ENCODE measurements at places on chromosomes 3 and 15.

DNA sequence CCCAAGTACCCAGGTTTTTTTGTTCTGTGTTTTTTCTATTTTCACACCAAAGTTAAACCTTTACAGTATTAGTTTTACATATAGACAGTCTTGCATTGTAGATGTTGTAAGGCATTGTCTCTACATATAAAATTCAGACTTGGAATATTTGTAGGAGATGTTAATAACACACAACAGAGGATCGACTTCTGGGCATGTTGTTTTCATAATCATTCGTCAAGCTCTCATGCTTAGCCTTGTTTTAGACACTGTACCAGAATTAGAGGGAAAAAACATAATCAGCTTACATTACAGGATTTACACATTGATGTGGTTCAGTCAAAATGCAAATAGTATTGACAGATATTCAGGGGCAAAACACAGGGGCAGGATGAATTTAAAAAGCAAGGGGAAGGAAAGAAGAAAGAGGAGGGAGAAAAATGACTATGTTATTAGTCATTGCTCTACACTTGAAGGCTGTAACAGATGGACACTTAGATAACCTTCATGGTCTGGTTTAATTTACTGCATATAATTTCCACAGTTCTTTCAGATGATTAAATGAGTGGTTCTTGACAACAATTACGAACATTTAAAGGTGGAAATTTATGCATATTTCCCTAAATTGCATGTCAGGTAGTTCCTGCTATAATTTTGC, 7.5 kb downstream of the CMSS1 start:
- no peak for DNase-seq

DNA sequence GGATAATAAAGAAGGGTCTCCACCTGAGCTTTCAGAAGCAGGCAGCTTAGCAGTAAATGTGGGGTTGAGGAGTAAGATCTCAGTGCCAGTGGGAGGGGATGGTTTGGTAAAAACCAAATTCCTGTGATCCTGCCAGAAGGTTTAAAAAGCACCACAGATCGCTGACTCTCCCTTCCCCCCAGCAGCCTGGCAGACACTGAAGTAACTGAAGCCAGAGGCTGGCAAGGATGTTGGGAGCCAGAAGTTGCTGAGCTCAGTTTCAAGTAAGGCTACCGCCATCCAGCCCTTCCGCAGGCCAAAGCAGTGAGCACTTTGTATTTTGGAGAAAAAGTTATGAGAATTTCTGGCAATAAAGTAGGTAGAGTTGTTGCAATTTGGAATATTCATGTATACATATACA, 246.4 kb downstream of the ZNF621 start:
- peak; percentile 12 for DNase-seq

GRCh38 chr3:170426240-170426797, 7.7 kb downstream of the CLDN11 start:
- no peak for DNase-seq

GRCh38 chr3:25080461-25080860, 347.6 kb upstream of the RARB start:
- DNase-seq: no peak

DNA sequence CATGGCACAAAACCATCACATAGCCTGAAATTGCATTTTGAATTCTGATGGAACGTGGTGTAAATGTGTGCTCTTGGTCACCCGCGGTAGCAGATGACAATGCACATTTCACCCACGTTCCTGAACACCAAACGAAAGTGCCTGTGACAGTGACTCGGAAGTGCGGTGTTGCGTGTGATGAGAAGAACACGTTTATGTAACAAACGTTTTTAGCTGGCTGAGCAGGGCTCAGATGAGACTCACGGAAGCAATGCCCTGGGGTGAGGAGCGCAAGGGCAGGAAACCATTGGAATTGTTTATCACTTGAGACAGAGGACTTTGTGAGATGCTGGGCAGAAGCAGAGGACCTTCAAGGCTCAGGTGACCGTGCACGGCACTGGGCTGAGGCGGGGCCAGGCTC, 449.2 kb upstream of the CFAP20DC start:
- no peak for DNase-seq

DNA sequence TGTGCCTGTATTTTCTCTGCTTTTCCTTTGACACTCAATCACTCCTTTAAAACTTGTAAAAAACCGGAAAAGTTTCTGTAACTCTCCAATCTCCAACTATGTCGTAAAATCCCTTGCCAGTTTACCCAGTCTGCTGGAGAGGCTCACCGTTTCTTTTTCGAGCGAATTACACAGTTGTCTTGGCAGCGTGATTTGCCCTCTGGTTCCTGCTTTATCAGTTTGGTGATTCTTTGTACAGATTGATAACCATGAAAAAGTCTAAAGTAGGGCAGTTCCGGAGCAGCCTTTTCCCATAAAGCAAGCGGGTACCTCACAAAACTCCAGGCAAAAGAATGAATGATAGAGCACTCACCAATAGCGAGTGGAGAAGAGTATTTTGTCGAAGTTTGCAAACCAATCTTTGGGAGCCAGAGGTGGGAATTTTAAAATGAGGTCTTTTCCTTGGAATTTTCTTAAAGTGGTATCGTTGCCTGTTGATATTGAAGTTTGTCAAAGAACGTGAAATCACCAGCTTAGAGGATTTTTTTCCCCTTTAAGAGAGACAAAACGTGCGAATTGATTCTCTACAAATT, at the start of gene TTC23:
Gene TTC23, minus strand, starts transcription at position 312 of the 572 bp plus-strand sequence. CDS start 20,869 bp downstream, outside the sequence.
- DNase-seq: no peak

DNA sequence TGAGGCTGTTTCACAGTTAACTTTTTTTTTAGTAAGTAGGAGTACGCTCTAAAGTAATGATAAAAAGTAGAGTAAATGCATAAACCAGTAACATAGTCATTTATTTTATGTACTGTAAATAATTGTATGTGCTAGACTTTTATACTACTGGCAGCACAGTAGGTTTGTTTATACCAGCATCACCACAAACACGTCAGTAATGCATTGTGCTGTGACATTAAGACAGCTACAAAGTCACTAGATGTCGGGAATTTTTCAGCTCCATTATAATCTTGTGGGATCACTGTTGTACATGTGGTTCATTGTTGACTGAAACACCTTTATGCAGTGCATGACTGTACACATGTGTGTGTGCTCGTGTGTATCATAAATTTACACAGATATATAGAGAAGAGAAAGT, 618.0 kb upstream of the ADAMTS9 start:
- no peak for DNase-seq

GRCh38 chr3:157838457-157838856, 267.8 kb downstream of the SHOX2 start:
- no peak for DNase-seq

- DNase-seq: no peak
Measured at GRCh38 chr3:8170971-8171508, 330.6 kb upstream of the LMCD1 start.

- DNase-seq: no peak
Measured at GRCh38 chr15:73889053-73889761, 15.8 kb downstream of the TBC1D21 start.

GRCh38 chr3:101061312-101061711, 68.1 kb upstream of the ABI3BP start:
- no peak for DNase-seq

DNA sequence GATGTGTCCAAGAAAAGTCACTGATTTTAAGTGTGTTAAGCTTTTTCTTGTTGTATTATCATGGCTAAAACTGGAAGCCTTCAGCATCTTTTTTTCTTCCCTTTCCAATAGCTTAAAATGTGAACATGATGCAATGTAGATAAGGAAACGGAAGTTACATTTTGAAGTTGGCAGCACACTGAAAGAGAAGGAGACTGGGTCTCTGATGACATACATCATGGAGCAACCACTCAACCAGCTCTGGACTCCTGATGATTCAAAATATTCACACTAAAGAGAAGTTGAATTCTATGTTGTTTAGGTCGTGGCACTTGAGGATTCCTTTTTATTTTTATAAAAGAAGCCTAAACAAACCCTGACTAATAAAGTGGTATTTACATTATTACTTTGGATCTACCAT, 488.3 kb upstream of the ALCAM start:
- no peak for DNase-seq

DNA sequence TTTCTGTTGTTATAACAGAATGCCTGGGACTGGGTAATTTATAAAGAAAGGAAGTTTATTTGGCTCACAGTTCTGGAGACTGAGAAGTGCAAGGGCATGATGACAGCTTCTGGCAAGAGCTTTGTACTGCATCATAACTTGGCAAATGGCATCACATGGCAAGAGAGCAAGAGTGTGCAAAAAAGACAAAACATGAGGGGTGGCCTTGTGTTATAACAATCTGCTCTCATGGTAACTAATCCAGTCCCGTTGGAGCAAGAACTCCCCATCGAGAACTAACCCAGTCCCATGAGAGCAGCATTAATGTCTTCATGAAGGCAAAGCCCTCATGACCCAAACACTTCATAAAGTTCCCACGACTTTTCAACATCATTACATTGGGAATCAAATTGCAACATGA, 23.2 kb downstream of the SCN11A start:
- DNase-seq: no peak

GRCh38 chr15:65630760-65631159, 9.0 kb downstream of the SLC24A1 start:
- DNase-seq: no peak

GRCh38 chr15:87477737-87478686, 778.5 kb downstream of the NTRK3 start:
- no peak for DNase-seq

DNA sequence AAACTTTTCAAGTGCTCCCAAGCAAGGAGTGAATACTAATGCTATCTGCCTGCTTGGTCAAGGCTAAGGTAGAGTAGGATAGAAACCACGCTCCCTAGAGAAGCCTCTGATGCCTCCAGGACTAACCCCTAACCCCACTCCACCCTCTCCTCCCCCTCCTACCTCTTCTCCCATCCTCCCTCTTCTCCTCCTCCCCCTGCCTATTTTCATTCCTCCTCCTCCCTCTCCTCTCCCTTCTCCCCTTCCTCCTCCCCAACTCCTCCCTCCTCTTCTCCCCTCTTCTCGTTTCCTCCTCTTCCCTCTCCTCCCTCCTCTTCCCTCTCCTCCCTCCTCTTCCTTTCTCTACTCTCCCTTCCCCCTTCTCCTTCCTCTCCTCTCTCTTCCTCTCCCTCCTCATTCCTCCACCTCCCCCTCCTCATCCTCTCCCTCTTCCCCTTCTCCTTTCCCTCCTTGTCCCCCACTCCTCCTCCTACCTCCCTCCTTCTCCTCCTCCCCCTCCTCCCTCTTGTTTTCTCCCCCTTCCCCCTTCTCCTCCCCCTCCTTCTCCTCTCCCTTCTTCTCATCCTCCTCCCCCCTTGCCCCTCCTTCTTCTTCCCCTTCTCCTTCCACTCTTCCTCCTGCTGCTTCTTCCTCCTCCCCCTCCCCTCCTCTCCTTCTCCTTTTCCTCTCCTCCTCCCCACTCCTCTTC, 12.8 kb upstream of the MEX3B start:
- no peak for DNase-seq

DNA sequence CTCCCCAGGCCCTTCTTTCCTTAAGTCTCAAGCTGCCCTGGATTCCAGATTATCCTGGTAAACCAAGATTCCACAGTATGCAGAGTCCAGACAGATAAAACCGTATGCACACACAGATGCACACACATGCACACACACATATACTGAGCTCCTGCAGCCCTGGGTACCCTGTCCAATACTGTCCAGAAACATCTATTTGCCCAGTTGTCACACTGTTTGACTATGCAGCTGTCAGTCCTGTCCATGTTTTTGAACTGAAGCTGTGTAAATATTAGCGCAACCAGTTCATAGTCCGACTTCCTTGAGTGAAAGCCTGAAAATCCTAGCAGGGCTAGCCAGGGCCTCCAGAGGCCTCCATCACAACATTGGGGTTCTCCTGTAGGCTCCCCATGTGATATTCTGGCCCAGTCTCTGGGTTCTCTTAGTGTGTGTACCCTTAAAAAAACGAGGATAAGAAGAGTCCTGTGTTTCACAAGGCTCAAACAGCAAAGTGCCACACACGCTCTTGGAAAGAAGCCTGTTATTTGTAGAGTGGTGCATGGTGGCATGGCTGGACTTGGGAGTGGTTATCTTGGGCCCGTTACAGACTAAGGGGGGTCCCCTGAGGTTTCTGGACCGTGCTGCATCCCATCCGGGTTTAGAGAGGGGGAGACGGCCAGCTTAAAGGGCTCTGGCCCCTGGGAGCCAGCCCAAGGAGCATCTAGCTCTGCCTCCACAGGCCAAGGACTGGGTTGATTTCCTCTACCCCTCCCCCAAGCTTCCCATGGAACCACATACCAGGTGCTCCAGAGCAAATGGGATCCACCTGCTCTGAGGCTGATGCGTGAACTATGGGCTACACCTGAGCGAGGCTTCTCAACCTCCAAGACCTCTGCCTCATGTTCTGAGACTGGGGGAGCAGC, 108.3 kb downstream of the IQSEC1 start:
- no peak for DNase-seq

GRCh38 chr15:85691350-85692240, 103.1 kb downstream of the KLHL25 start:
- no peak for DNase-seq

GRCh38 chr3:11116336-11117059, 37.8 kb upstream of the HRH1 start:
- DNase-seq: no peak

GRCh38 chr3:195163719-195164572, 107.0 kb downstream of the XXYLT1 start:
- DNase-seq: no peak

DNA sequence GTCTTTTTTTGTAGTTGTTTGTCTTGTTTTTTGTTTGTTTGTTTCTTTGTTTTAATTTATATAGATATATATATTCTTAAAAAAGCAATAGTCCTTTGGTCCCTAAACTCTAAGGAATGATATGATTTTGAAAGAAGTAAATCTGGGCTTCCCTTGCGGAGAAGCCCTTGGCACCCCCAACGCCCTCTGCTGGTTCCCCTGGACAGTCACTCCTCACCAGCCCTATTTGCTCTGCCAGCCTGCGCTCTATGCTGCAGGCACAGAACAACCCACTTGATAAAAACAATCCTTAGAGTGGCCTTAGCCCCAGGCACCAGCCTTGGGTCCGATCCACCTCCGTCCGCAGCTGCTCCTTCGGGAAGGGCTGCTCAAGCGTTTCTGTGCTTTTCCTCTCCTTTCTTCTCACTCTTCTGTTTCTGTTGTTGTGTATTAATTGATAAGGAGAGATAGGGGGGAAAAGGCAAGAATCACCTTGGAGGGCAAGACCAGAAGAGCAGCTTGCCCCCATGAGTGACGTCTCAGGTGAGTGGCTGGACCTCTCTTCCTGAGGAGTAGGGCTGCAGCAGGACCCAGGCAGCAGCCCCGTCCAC, 13.7 kb upstream of the PARP6 start:
- no peak for DNase-seq

DNA sequence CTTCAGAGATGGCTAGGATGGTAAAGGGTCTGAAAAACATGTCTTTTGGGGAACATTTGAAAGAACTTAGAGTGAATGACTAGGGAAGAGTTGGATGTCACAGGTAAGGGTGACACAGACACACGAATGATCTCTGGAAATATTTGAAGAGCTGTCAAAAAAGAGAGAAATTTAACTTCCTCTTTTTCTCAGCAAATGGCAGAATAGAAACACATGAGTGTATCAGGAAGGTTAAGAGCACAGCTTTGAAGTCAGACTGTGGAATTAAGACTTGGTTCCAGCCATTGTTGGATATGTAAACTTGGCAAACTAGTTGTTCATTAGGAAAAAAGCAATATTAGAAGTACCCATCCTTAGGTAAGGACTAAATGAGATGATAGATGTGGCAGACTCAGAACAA, 117.7 kb downstream of the IMPG2 start:
- no peak for DNase-seq

GRCh38 chr15:60859996-60860494, 369.1 kb downstream of the RORA start:
- no peak for DNase-seq

- DNase-seq: no peak
Measured at GRCh38 chr3:171186817-171187500, 160.4 kb upstream of the SLC2A2 start.

- DNase-seq: no peak
Measured at GRCh38 chr3:182412066-182412465, 381.2 kb upstream of the ATP11B start.

Data from hypothalamus (tissue), 51 donors.